ENCODE measurements at places on chromosomes 4 and X.

DNA sequence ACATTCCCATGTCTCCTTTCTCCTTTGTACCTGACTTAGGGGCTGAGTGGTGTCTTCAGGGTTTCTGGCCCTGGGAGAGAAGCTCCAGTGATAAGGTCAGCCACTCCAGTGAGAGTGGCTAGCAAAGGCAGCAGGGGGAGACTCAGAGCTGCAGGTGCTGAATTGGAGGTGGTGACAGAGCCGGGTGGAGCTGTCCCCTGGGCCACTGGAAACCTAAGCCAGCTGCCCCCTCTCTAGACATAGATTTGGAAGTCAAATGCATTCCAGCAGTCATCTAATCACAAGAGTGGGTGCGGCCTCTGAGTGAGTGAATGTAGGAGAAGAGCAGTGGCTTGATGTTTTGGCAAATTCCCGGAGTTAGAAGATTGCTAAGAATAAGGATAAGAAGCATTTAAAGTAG is 28.5 kb downstream of the TRIM2 start:
- no peak for DNase-seq

DNA sequence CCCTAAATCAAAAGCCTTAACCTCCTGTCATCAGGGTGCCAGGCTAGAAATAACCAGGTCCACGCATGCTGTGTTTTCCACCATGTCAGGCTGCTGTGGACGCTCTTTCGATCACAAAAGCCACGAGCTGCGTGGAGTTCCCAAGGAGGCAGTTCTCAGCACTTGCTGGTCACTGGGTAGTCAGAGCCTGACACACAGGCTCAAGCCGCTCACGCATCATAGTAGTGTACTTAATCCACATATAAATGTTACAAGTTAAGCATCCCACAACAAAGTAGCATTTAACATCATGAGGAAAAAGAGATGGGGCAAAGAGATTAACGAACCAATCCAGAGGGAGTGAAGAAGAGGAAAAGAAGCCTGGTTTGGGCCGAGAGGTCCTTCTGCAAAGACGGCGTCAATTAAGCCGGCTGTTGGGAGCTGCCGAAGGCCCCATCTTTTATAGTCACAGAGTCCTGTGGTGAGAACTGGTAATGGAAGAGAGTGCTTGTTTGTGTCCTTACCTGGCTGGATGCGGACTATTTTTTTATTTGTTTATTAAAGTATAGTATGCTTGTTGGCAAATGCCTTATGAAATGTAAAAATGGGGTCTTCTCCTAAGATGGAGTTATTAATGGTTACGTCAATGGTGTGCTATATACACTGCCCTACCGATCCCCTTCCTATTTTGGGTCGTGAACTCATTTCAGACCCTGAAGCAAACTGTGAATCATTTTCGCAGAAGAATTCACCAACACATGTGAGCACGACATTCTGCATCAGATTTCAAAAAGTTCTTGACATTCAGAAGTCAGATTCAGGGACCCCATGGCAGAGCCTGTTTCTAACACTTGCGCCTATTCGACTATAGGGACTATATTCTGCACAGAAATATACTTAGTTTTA is 675 bp downstream of the PRIMPOL start:
- DNase-seq, result no peak

DNA sequence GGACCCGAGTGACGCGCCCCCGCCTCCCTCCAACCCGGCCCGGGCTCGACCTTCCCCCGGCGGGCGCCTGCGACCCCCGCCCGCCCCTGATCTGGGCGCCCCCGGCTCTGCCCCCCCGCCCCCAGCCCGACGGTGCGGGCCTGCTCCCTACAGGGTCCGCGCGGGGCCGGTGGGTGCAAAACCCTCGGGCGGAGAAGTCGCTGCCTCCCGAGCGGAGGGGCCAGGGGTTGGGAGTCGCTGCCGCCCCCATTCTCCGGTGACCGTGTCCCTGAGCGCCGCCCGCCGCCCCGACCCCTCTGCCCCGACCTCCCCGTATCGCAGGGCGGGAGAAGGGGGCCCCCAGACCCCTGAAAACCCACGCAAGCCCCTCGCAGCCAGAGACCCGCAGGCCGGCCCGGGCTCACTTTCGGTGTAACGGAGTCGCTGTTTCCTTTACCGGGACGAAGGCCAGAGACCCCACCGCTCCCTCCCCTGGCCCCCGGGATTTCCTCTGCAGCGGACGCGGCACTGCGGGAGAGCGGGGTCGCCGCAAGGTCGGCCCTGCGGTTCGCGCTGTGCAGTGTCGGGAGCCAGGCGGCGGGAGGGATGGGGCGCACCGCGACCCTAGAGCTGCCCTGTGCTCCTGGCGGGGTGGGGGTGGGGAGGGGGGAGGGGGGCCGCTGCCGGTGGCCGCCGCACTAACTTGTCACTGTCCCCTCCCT is 729 bp upstream of the CPLX1 start:
- no peak for DNase-seq

- DNase-seq, result no peak
These were observed at the start of gene CFP for GRCh38 chrX:47629419-47630200. Gene CFP (minus strand): TSS chrX:47629930. CDS start chrX:47629844, 86 bp downstream.

- DNase-seq, result no peak
These were observed 1.4 kb downstream of the CXCR3 start for GRCh38 chrX:71616672-71617529.

Data from epithelial cell of proximal tubule (primary cell).